ENCODE measurements at places on chromosomes 2 and 18. TPM values are rescaled to one million over a fixed set of nuclear protein-coding genes. Genes with fewer than 3 reads are reported as not detected.

Gene KYNU
- polyA plus RNA-seq: 0.04 TPM

Gene PLA2R1
- 15.3 TPM for polyA plus RNA-seq

Gene CCL20
- polyA plus RNA-seq: not detected

Gene B3GNT7
- polyA plus RNA-seq: 0.06 TPM

Gene PRKAG3
- not detected for polyA plus RNA-seq

Gene ABCG8
- polyA plus RNA-seq: not detected

Gene HS1BP3
- 13.6 TPM for polyA plus RNA-seq

Gene EML4
- 19.1 TPM for polyA plus RNA-seq

Gene RIT2
- not detected for polyA plus RNA-seq

Gene NOL4
- polyA plus RNA-seq: not detected

Gene ROCK2
- polyA plus RNA-seq: 6.0 TPM

Gene NT5C1B
- polyA plus RNA-seq: not detected

Gene CCDC85A
- polyA plus RNA-seq: 3.1 TPM

GRCh38 chr18:32668956-32669355 lies 103.9 kb downstream of the KLHL14 start:
- DNase-seq: no peak

DNA sequence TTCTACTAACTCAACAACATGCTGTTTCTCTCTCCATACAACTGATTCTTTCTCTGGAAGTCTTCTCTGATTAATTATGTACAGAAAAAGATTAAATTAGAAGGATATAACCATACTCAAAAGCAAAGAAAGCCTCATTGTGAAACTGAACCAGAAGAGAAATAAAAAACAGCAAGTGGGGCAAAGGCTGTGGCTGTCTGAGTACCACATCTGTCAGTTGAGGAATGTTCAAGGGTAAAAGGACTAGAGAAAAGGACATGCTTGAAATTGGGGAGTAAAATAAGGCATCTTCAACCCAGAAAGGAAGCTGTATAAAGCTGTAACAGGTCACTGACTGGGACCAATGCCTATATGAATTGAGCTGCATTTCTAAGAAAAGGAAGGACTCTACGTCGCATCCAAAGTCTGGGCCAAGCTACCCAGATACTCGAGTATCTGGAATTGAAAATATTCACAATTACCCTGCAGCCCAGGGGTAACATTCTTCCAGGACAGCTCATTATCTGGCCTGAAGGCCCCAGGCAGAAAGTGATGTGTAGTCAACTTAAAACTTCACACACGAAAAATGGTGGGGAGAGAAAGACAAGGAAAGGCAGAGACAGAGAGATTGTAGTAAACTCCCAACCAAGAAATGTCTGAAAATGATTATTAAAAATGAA lies 356.0 kb upstream of the GALNT5 start:
- DNase-seq: peak; percentile 19

DNA sequence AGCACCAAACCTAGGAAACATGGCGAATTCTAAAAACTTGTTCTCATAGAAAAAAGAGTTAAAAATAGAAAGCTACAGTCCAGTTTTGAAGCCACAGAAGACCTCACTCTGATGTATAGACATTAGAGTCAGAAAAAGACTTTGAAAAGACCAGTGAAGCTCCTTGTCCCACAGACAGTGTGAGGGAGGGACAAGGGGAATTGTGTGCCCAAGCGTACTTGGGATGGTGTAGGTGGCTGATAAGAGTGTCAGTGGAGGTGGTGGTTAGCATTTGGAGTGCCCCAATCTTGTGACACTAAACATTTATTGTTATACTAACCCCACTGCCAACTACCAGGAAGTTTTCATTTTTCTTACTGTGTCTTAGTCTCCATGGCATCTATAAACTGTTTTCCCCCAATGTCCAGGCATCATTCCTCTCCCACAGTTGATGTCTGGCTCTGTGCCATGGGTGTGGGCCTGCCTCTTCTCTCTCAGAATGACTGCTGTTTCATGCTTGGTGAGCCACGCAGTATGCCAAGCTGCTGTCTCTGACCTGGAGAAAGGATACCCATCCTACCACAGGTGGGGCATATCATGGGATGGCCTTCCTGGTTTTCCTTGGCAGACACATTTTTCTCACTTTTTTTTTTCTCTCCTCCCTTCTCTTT lies 161.4 kb downstream of the RPIA start:
- DNase-seq: no peak

GRCh38 chr18:76188097-76188496 lies 306.9 kb downstream of the ZNF516 start:
- DNase-seq: no peak

DNA sequence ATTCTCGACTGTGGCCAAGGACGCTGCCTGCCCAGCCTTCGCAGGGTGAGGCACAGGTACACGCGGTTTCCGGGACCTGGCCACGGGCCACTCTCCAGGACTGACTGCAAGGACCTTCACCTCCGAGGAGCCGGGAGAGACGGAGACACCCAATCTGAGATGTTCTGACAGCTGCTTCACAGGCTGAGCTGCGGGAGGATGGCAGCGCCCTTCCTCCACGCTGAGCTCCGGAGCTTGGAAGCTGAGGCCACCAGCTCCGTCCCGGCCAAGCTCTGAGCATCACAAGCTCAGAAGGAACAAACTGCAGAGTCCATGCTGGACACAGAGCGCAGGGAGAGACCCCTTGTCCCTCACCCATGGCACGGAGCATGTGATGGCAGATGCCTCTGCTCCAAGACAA lies 71.1 kb upstream of the CTDP1 start:
- no peak for DNase-seq

- no peak for DNase-seq
Observed at GRCh38 chr18:32280188-32280783, 90.4 kb downstream of the MEP1B start.

DNA sequence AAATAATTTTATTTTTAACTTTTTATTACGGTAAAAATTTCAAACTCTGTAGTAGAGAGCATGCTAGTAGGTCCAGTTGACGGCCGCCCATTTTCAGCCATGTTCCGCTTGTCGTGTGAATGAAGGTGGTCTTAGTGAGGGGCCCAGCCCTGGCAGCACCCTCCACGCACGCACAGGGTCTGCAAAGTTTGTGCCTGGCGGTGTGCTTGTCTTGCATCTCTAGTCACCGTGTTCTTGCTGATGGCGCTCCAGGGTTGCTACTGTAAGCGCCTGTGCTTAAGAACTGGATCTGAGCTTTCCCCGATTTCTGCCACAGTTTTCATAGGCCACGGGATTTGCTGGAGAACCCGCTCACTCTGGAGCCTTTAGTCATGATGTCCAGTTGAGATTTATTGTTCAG lies 28.9 kb downstream of the LDLRAD4 start:
- DNase-seq: no peak

DNA sequence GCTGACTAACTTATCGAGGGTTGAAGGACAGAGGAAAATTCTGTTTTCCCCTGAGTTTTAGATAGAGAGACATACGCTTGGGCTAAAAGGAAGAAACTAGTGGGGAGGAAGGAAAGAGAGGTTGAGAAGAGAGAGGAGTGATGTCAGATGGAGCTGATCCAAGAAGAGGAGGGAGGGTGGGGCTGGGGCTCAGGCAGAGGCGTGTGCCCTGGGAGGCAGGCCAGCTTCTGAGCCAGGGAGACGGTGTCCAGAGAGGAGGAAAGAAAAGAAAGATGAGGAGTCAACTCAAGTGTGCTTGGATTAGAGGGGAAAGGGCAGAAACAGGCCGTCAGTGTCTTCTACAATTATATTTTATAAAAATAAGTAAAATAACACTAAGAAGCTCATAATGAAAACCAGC lies 56.2 kb downstream of the EMILIN2 start:
- DNase-seq: no peak

GRCh38 chr2:121235542-121235941 lies 49.5 kb downstream of the TFCP2L1 start:
- DNase-seq: no peak

- DNase-seq: no peak
Observed at GRCh38 chr2:240422658-240423329, 12.7 kb upstream of the GPC1 start.

DNA sequence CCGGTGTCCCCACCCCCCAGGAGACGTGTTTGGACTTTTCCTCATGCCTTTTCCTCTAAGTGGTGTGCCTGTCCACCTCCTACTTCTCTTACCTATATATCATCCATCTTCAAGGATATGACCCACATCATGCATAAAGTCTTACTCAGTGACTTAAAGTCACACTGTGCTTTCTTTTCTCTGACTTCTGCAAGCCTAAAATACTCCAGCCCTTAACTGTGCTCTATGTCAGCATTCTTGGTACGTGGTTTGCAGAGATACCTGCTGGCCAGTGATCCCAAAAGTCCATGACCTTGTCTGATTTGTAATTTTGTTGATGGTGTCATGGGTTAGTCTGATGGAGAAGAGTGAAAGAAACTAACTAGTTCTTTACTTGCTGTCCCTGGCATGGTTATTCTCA lies 393.6 kb upstream of the NRP2 start:
- DNase-seq: no peak

GRCh38 chr2:34153484-34153883 lies 554.4 kb upstream of the FAM98A start:
- DNase-seq: no peak

DNA sequence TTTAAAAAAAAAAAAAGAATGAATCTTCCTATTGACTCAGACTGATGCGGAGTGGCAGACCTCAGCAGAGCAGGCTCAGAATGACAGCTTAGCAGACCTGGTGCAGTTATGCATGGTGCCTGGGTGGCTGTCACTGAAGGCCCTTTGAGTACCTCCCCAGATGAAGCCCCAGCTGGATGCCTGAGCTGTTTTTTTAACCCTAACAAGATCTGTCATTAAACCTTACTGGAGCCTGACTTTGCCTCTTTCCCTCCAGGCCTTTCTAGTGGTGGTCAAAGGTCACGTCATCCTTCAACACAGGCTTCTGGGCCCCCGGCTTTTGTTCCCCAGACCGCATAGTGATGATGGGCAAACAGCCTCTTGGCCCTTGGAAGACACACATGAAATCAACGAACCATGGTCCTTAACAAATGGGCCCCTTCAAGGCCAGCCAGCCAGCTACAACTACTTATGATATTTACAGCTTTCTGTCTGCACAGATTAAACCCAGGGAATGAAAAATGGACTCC lies 138.3 kb upstream of the CYP1B1 start:
- DNase-seq: no peak

- DNase-seq: no peak
Observed at GRCh38 chr18:24006712-24007313, 7.7 kb upstream of the TTC39C start.

DNA sequence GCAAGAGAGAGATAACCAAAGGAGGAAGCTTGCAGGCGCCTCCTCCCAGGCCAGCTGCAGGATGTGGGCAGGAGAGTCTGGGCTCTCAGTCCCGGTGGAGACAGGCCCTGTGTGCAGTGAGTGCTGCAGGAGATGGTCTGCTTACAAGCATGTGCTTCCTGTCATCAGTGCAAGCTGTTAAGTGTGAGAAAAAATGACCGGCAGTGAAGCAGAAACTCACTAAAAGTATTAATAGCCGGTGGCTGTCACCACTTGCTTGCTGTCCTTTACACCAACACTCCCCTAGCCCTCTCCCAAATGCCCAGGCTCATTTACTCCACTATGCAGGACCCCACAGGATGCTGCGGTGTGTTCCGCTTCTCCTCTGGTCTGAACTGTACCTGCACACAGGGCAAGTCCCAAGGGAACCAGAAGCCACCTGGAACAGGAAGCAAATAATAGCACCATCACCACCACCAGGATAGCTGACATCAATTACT lies 435.6 kb upstream of the HS6ST1 start:
- no peak for DNase-seq

- DNase-seq: no peak
Observed at GRCh38 chr2:14896330-14897030, 264.0 kb downstream of the LRATD1 start.

DNA sequence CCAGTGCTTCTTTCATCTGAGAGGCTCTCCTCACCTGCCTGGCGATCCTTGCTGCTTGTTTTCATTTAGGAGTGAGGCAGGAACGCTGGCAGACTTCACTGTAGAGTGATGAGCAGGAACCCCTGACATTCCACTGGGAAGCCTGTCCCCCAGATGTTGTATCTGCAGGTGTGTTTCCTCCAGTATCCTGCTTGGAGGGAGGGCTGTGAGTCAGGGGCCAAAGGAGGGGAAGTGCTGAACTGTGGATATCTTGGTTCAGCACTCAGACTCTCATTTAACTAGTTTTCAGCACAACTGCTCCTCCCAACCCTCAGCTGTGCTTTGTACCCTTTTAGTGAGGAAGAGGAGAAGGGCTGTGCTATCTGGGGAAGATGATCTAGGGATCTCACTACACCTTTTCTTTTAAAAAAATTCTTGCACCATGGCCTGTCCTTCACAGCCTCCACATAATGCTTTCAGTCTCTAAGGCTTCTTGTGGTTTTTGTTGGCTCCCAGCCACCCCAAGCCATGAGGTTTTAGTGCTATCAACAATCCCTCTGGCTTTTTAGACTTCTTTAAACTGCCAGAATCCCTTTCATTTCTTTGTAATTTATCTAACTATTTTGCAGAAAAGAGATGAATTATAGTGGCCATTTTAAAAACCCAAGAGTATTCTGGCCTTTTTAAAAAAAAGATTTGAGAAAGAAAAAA lies 11.2 kb downstream of the ANKAR start:
- DNase-seq: peak; percentile 9

GRCh38 chr2:131584940-131585339 lies 57.3 kb downstream of the CCDC74A start:
- DNase-seq: no peak

GRCh38 chr18:67919316-67919715 lies 402.8 kb upstream of the DSEL start:
- DNase-seq: no peak

DNA sequence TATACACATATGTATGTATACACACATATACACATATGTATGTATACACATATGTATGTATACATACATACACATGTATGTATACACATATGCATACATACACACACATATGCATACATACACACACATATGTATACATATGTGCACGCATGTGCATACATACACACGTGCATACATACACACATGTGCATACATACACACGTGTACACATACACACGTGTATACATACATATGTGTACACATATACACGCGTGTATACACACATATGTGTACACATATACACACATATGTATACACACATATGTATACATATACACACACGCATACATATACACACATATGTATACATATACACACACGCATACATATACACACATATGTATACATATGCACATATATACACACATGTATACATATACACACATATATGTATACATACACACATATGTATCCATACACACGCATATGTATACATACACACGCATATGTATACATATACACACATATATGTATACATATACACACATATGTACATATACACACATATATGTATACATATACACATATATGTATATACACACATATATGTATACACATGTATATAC lies 21.5 kb downstream of the NABP1 start:
- DNase-seq: no peak

GRCh38 chr2:27681841-27682240 lies 18.2 kb downstream of the SLC4A1AP start:
- DNase-seq: peak; percentile 15

DNA sequence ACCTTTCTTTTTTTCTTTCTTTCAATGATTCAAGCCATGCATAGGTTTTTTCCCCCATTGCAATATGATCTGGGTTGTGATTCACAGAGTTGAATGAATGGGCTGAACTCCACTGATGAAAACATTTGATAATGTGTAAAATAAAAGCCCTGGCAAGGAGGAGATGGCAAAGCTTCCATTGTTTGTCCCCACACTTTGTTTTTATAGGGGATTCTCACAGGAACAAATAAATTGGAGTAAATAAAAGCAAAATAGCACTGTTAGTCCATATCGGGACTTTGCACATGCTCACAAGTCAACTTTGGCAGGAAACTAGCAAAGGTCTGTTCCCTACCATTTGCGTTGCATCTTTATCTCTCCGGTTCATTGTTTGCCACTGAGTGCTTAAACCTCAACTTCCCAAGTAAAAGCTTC lies 55.7 kb downstream of the MEIS1 start:
- DNase-seq: no peak
